ENCODE measurements at places on chromosomes 4 and X.

GRCh38 chr4:118322831-118323502 lies 29.8 kb downstream of the PRSS12 start:
- DNase-seq, result no peak

DNA sequence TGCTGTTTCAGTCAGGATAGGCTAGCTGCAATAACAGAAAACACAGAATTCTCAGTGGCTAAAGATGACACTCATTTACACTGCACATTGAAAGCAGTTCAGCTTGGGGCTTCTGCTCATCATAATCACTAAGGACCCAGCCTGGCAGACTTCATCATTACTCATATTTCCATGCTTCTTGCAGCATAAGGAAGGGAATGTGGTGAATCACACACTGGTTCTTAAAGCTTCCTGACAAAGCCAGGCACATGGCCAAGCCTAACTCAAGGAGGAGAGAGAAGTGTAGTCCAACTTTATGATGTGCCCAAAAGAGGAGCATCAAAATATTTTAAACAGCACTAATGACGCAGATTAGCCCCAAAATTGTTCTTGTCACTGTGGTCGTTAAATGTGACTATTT lies 186.5 kb downstream of the BANK1 start:
- DNase-seq, result no peak

DNA sequence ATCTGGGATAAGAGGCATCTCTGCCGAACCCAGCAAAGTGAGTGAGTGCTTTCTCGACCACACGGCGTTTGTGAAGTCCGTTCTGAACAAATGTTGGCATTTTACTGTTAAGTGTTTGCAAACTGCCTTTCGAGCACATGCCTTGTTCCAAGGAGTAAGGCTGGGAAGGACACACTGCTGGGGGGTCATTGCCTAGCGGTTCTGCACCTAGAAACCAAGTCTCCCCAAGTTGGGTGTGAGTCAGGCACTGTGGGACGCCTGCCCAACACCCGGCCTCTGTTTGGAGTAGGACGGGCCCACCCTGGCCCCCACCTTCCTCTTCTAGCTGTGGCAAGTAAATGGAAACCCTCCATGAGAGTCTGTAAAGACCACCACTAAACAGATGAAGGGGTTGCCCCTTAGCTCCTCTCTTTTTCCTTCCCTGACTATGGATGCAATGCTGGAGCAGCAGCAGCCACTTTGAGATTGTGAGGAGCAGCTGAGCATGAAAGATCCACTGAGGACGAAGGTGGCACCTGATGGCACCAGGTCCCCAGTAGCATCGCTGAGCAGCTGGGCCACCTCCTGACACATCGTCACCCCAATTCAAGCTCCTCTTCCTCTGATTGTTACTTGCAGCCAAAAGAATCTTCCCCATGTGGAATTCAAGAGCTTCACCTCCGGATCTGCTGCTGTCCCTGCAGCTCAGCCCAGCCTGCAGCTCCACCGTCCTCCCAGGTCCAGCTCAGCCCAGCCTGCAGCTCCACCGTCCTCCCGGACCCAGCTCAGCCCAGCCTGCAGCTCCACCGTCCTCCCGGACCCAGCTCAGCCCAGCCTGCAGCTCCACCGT lies 6.3 kb downstream of the CPLX1 start:
- DNase-seq, result no peak

- DNase-seq, result no peak
Measured at GRCh38 chr4:57168982-57169381, 58.8 kb upstream of the IGFBP7 start.

Measured in WERI-Rb-1 (cell line).